Activated CD8-positive, alpha-beta memory T cell treated with anti-CD3 and anti-CD28 coated beads, Interleukin-2, amount 10 ng/mL, durations not matched to agents 7 days and 5 days (primary cell): ENCODE measurements at places on chromosomes 1 and 21. TPM values are rescaled to one million over a fixed set of nuclear protein-coding genes. Genes with fewer than 3 reads are reported as not detected.

The RHEX gene
- total RNA-seq, result not detected

The C8A gene
- not detected for total RNA-seq

The F13B gene
- total RNA-seq, result not detected

The CRNN gene
- not detected for total RNA-seq

The LCE6A gene
- not detected for total RNA-seq

The SH2D2A gene
- 205 TPM for total RNA-seq

The WNT9A gene
- 0.50 TPM for total RNA-seq

The IL20 gene
- total RNA-seq, result not detected

The KRTAP19-5 gene
- total RNA-seq, result not detected

The TNFRSF8 gene
- total RNA-seq, result 14.8 TPM

The CFHR3 gene
- total RNA-seq, result not detected

DNA sequence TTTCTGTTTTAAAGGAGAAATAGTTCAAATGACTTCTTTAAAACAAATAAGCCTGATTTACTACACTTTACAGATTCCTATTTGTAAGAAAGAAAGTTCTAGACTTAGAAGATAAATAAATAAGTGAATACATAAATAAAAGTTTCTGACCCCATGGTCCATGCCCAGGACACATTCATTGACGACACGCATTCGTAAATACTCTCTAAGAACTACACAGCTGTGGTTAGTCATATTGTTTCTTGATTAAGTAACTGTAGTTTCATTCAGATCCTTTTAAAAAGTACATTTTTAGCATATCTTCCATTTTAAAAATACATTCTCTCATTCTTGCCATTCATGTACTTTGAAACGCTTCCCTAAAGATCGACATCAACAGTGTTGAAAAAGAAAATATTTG lies 497.4 kb downstream of the SETD4 start:
- DNase-seq, result no peak

GRCh38 chr1:76841460-76841859 lies 25.8 kb upstream of the ST6GALNAC5 start:
- DNase-seq, result no peak

DNA sequence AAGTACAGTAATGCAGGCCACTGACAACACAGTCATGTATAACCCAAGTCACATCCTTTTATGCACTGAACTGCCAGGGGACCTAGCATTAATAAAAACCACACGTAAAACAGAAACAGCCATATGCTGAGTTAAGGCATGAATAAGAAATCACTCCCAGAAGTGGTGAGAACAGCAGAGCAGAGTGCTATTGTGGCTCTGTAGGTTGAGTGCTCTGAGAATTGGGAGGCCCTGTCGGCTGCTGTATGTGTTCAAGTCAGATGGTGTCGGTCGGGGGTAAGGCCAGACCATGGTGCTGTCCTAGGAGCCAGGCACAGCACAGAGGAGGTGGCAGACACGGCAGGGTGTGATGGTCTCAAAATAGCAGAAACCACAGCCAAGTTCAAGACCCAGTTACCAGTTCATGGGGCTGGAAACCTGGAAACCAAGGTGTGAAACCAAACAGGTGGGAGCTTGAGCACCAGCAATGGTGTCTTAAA lies 126.6 kb upstream of the COA6 start:
- peak; percentile 63 for DNase-seq

DNA sequence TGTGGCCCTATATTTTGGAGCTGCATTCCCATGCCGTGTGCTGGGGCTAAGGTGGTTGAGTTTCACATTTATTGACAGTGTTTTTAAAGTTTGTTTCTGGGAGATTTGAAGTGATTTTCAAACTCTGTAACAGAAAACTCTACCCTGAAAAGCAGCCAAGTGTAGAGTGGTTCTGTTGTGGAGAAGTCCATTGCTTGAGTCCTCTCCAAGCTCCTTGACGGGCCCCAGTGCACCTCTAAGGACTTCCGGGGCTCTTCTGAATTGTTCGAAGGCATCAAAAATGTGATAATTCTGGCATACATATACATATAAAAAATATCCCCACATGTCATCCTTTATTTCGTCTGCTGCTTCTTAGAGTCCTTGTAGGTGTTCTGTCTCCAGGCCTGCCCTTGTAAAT lies 5.0 kb downstream of the MYOCOS start:
- no peak for DNase-seq

- DNase-seq, result peak; percentile 68
Observed at GRCh38 chr1:200473698-200474371, 64.0 kb upstream of the ZNF281 start.

DNA sequence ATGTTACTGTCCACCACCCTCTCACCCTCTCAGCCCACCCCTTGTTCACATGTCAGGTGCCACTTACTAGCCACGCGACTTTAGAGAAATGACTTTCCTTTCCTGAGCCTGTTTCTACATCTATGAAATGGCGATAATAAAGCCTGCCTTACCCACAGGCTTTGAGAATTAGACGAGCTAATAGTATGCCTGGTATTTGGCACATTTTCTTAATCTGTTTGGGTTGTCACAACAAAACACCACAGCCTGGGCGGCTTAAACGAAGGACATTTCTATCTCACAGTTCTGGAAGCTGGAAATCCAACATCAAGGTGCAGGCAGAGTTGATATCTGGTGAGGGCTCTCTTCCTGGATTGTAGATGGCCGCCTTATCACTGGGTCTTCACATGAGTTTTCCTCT lies 273.9 kb upstream of the FMN2 start:
- no peak for DNase-seq

GRCh38 chr1:25795946-25796810 lies 3.8 kb upstream of the SELENON start:
- DNase-seq, result peak; percentile 72

DNA sequence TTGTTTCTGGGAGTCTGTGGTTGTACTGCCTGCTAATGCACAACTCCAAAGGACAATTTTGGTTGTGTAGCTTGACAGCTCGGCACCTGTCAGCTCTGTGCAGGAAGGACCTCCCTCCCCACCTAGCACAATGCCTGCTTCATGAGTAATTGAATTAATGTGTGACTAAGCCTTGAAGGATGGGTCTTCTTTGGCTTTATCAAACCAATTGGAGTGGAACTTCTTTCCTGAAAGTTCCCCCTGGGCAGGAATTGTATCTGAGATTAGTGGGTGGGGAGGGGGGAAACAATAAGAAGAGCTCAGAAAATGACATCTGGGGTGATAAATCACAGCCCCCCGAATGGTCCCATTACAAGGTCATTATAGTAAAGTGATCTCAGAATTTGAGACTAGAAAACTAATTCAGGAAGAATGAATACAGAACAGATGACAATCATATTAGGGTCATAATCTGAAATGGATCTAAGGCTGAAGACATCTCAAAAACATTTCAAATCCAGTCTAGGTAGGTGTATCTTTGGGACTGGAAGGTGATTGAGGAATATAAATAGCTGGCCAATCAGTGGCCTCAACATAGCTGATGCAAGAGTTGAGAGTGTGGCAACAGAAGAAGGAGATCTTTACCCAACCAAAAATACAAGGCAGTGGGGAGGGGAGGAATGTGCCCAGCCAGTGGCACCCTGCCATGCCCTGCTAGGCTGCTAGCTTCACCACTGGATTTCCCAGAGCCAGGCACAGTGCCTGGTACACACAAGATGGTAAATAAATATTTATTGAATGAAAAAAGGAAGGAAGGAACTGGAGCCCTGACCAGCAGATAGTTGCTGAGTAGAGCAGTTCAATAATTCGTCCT lies 10.1 kb upstream of the SESN2 start:
- DNase-seq, result peak; percentile 51

GRCh38 chr1:79657951-79658658 lies 651.6 kb upstream of the ADGRL4 start:
- no peak for DNase-seq

- DNase-seq, result no peak
Observed at GRCh38 chr1:207948536-207949250, 37.8 kb upstream of the CD34 start.

- DNase-seq, result no peak
Observed at GRCh38 chr21:27219068-27219467, 252.2 kb upstream of the ADAMTS5 start.

- no peak for DNase-seq
Observed at GRCh38 chr1:36175137-36176095, 19.5 kb downstream of the MAP7D1 start.

- DNase-seq, result no peak
Observed at GRCh38 chr1:84722794-84723193, 32.5 kb upstream of the SSX2IP start.

DNA sequence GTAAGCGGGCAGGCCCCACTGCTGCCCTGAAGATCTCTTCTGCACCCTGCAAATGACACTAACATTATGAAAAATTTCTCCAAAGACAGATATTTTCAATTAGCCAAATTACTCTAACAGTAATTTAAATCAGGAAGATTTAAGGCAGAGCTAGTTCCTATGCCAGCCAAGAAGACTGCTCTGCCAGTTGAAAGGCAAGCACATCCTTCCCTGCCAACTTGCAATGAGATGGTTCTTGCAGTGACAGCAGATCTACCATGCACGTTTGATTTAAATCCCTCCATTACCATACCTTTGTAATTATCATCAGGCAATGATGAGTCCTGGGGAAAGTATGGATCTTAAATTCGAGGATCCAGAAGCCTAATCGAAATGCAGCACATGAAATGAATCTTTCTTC lies 76.5 kb downstream of the SAMSN1 start:
- no peak for DNase-seq

- DNase-seq, result peak; percentile 67
Observed at GRCh38 chr21:42411197-42411869, 7.6 kb downstream of the UBASH3A start.

DNA sequence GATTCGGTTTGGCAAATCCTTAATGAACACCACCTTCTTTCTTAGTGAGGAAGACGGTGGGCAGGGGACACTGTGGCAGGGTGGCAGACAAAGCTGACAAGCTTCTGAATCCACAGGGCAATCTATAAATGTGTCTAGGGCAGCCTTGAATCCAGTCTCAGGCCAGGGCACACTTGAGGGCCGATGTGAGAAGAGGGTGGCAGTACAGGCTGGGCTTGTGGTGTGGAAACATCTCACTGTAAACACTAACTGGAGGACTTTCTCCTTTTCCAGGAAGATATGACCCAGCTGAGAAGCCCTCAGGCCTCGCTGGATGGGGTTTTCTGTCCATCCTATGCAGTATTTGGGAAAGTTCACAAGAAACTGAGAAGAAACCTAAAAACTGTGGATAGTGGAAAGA lies 46.5 kb downstream of the PKP1 start:
- DNase-seq, result no peak

DNA sequence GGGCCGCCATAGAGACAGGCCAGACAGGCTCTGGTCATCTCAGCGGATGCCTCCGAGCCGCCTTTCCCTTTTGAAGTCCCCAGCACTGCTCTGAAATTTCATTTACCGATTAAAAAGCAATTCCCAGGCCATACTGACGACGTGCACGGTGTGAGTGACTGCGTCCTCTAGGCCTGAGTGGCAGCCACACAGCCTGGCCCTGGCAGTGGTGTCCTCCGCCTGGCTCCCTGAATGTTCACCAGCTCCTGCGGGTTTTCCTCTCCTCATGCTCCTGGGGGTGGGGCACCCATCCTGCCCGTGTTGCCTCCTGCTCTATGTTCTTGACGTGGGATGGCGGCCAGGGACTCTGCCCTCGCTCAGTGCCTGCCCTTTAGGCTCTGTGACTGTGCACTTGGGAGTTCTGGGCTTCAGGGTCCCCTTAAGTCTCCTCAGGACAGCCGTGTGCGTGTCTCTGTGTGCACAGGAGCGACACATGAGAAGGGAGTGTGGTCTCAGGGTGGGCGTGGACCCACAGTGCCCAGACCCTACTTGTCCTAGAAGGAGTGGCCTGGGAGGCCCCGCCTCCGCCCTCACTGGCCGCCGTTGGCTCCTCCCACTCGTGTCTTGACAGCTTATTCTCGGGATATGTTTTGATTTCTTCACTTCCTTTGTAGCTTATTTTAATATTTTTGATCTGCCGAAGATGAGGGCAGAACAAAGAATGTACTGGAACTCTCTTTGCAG lies 3.6 kb downstream of the SKI start:
- peak; percentile 78 for DNase-seq

DNA sequence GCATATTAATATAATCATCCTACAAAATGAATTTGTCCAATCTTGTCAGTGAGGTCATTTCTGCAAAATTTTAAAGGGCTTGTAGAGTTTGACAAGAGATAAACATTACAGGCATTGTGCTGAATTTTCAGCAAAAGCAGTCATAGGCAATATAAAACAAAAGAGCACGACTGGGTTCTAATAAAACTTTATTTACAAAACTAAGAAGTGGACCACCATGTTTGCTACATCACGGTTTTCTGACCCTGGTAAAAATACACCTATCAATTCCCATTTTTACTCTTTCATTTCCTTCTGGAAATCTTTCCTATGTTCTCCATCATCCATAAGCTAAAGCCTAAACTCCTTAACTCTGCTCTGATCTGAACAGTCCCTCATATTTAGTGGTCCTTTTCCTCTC lies 229.8 kb upstream of the SGIP1 start:
- DNase-seq, result no peak

GRCh38 chr1:12424793-12425192 lies 193.2 kb downstream of the DHRS3 start:
- DNase-seq, result no peak

GRCh38 chr1:240586006-240586405 lies 25.9 kb downstream of the GREM2 start:
- no peak for DNase-seq

DNA sequence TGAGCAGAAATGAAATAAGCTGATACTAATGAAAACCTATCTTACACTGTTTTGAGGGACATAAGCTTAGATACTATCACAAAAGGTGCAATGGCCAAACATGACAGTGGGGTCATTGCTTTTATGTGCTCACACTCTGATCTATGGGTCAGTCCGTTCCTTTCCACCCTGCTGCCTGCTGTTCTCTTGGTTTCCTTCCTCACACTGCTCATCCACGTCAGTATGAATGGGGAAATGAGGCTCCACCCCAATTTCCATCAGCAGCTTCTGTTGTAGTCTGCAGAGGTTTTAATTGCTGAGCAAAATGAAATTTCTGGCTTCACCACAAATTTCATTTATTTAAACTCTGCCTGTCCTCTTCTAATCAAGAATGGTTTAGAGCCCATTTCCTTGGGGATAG lies 155.2 kb downstream of the GABPA start:
- no peak for DNase-seq

- no peak for DNase-seq
Observed at GRCh38 chr1:53575955-53576320, 116.7 kb downstream of the DMRTB1 start.

- no peak for DNase-seq
Observed at GRCh38 chr1:224219612-224220059, 36.6 kb downstream of the DEGS1 start.

DNA sequence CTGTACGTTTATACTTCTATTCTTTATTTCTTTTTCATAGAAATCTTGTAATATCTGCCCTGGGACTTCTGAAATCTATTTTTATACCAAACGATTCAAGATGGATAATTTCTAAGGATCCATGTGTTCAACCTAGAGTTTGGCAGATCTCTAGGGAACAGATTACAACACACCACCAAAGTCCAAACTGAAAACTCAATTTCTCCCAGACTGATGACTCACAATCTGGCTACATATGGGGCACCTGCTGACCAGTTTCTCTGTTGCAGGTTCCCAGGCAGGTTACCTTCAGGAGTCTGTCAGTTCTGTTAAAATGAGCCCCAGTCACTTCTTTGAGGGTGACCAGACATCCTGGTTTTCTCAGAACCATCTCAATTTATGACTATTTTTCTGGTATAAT lies 439.4 kb downstream of the GPATCH2 start:
- DNase-seq, result no peak

GRCh38 chr1:50333595-50333974 lies 89.7 kb downstream of the DMRTA2 start:
- DNase-seq, result peak; percentile 61
